ENCODE measurements at places on chromosomes 3 and 15.

- DNase-seq: no peak
Observed at GRCh38 chr3:195438371-195438770, 4.4 kb downstream of the ACAP2 start.

- peak; percentile 41 for DNase-seq
Observed at GRCh38 chr3:63450634-63451363, 172.7 kb downstream of the SYNPR start.

DNA sequence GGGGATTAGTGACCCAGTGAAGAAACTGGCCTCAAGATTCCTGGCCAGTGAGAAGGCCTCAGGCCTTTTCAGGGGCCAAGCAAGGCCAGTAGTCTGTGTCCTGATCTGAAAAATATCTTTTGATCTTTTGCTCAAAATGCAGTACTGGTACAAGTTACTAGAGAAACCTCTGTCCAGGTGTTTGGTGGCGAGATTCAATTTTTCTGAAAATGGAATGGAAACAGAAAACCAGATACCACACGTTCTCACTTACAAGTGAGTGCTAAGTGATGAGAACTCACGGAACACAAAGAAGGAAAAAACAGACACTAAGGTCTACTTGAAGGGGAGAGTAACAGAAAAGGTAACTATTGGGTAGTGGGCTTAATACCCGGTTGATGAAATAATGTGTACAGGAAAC, 463.4 kb downstream of the ZIC1 start:
- no peak for DNase-seq

GRCh38 chr3:173685456-173685855, 287.9 kb downstream of the NLGN1 start:
- DNase-seq: no peak

GRCh38 chr15:32677238-32677750, 35.8 kb downstream of the SCG5 start:
- DNase-seq: no peak

GRCh38 chr3:44227632-44228031, 14.1 kb upstream of the TOPAZ1 start:
- no peak for DNase-seq

DNA sequence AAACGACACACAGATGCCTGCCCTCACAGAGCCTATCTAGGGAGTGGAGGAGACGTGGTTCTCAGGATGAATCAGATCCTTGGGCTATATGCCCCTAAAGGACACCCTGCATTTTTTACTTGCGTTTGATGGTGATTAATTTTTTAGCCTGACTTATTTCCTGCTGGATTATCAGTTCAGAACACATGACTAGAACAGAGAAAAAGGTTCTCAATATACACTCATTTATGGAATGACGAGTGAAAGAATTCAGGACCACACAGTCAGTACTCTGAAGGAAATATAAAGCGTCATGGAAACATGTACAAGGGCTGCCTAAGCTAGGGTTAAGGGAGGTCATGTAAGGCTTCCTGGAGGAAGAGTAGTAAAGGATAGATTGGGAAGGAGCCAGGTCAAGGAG, 121.8 kb downstream of the SSR3 start:
- DNase-seq: no peak

Measured in colonic mucosa (tissue), 4 donors.